ENCODE measurements at places on chromosomes 2 and 18.
A peak's percentile ranks its signal among the peaks of the same experiment; 100 is the strongest.

GRCh38 chr2:105781274-105781978 is 36.7 kb downstream of the NCK2 start:
- no peak for DNase-seq

- DNase-seq: no peak
These were observed 28.1 kb upstream of the FEZ2 start for GRCh38 chr2:36626071-36626470.

DNA sequence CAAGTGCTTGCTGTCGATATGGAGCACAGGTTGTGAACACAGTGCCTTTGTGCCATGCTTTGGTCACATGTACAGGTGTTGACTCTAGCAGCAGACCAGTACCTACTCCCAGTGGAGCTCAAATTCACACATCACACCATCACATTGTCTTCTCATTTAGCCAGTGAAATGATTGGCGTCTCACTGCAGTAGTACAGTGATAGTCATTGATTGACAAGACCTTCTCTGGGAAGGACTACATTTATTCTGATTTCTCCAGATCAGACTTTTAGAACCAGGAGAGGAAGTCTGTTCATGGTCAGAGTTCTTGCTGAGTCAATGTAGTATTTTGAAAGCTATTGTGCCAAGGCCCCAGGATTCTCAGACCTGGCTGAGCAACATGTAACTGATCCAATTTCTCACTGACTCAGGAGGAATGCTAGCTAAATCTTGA is 75.2 kb downstream of the FMNL2 start:
- peak; percentile 76 for DNase-seq

GRCh38 chr18:4789506-4789905 is 334.4 kb upstream of the DLGAP1 start:
- DNase-seq: no peak

DNA sequence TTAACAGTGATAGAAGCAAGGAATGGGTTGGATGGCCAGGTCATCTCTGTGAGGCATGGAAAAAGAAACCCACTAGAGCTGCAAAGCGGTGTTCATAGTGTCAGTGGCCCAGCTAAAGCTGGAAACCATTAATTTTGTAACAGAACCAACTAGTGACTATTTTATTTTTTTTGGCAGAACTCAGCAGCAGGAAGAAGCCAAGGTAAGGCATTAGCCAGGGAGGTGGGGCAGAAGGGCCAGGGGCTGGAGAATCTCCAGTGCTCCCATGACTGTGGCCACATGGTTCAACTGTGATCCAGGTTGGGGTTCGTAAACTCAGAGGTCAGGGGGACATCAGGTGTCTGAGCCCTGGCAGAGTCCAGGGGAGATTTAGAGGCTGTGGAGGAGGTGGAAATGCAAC is 25.9 kb upstream of the YES1 start:
- DNase-seq: no peak

- DNase-seq: peak; percentile 8
These were observed 54.9 kb downstream of the MAPRE2 start for GRCh38 chr18:35095983-35096676.

- peak; percentile 28 for DNase-seq
These were observed 57.9 kb upstream of the EPAS1 start for GRCh38 chr2:46239175-46239846.

GRCh38 chr2:61184263-61184662 is 22.3 kb downstream of the C2orf74 start:
- no peak for DNase-seq

GRCh38 chr18:7234091-7234490 is 3.2 kb downstream of the LRRC30 start:
- DNase-seq: no peak

DNA sequence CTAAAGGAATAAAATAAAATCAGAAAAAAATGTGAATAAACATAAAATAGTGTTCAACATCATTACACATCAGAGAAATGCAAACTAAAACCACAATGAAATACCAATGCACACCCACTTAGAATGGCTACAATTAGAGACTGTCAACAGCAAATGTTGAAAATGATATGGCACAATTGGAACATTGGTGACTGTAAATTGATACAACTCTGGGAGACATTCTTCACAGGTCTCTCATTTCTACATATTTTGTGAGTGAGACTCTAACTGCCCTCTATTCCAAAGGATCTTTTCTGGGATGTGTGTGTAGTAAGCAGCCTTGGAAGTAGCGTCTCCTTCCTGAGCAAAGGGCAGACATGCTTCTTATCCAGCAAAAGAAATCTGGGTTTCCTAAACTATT is 323.0 kb downstream of the FBXO15 start:
- no peak for DNase-seq

DNA sequence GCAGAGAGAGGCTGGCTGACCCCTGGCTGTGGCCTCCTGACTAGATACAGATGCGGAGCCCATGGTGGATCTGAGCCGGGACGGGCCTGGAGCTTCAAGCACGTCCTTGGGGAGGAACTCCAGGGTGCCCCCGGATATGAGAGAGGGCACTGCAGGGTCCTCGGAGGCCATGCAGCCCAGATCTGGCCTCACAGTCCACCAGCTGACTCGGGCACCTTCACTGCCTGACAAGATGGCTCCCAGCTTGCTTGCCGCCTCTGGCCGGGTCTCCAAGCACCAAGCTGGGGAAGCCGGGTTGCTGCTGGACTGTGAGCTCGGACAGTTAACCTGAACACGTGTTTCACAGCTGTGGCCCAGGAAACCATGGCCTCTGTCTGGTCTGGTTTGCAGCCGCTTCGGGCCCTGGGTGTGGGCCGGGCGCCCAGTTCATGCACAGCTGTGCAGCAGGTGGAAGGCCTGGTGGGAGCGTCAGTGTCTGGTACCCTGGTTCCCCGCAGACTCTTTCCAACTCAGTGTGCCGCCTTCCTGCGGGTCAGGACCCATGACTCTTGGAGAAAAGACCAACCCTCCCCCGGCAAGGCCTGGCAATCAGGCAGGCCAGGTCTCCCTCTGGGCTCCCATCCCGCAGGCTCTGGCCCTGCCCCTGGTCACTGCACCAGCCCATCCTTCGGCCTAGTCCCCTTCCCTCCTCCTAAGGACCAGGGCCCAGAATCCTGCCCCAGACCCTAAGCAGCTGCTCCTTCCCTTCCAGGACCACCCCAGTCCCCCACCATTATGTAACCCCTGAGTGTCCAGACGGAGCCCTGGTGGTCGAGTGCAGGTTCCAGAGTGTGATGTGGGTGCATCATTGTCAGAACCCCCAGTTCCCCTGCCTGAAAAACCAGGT is 74.6 kb upstream of the OTOS start:
- DNase-seq: no peak

- DNase-seq: no peak
These were observed 390.4 kb upstream of the RGPD4 start for GRCh38 chr2:107436281-107436680.

DNA sequence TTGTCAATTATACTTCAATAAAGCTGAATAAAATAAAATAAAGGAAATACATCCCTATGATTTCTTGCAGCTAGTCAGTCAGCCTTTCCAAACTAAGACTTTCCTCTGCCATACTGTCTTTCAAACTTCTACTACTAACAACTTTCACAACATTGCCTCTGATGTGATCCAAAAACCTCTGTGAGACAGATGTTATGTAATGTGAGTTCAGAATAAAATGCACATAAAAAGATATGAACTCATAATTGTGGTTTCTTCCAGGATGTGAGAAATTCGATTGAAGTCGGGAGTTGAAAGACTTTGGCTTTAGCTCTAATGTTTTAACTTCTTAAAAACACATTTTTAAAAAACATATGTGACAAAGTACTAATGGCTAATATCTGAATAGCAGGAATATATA is 98.7 kb downstream of the PIGN start:
- DNase-seq: no peak

- peak; percentile 13 for DNase-seq
These were observed 1.2 kb downstream of the IDH1 start for GRCh38 chr2:208253600-208254117.

DNA sequence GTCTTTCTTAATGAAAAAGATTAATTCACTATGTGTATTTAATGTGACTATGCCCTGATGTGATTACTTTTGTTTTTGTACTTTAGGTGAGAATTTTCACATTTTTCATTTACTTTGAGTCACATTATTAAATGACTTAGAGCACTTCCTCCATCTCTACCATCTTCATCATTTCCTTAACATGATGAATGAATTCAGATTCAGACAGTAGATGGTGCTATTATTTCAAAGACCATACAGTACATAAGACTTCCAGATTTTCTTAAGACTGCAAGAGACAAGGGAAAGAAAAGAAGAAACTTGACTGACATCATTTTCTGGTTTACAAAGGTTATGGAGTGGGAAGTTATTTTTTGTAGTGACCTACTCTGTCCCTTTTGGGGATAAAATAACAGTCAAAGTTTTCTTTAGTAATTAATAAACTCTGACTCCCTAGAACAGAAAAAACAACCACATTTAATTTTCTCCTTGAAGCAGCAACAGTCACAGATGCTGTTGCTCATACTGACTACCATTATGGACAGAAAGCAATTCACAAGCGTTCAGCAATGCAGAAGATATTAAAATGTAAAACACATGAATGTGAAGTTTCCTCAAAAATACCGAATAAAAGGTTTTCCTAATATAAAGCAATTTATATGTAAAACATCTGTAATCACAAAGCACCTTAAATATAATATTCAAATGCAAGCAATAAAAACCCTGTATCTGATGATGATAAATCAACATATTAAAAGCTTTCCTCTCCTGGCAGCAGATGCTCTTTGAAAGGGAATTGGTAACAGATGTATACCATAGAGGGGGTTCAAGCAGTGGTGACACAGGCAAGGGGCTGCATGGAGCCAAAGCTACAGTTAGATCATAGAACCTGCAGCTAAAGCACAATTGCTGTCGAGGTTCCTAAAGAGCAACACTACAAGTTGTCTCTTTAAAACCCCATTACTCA is 1010.9 kb upstream of the NXPH2 start:
- DNase-seq: peak; percentile 45

DNA sequence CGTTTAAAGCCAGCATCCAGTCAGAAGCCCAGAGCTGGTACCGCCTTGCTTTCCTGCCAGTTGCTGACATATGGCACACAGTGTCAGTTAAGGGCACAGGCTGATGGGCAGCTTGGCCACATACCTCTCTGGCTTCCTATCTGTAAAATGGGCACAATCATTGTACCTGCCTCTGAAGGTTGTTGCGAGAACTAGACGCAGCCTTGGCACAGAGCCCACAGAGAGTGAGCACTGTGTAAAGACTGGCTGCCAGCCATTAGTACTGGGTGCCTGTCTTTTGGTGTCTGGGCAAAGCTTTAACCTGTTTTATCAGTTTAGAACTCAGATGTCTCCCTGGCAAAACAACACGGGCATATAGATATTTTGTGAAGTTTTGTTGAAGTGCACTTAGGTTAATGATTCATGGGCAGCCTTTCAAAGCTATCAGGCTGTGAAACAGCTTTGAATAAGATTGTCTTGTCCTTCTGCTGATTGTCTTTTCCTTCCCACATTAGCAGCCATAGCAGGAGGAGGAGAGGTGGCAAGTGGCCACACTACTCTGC is 269.5 kb downstream of the NEDD4L start:
- peak; percentile 48 for DNase-seq

DNA sequence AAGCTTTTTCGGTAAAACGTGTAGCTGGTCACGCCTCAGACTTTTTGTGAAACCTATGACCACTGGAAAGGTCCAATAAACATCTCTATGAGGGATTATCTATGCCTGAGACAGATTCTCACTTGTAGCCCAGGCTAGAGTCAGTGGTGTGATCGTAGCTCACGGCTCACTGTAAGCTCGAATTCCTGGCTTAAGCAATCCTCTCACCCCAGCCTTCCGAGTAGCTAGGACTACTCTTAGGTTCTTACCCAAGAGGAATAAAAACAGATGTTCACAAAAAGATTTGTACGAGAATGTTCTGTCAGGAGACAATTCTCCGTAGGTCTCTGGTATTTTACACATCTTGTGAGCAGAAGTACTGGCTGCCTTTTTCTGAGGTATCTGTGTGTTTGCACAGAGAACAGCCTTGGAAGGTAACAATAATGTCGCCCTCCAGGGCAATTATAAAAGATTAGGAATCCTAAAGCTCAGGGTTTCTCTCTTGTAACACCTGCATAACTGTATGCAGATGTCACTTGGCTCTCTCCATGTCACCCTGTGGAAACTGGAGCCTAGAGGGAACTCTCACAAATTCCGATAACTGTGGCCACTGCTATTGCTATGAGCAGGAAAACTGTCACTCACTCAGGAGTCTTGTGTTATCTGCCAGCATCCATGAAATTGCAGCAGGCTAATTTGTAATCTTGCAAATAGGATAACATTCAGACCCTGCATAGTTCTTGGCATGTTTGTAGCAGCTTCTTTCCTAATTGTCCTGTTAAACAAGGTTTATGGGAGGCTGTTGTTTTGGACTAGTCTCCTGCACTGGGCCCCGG is 25.5 kb upstream of the RALBP1 start:
- no peak for DNase-seq

GRCh38 chr18:46297621-46298020 is 193.4 kb downstream of the HAUS1 start:
- DNase-seq: no peak

DNA sequence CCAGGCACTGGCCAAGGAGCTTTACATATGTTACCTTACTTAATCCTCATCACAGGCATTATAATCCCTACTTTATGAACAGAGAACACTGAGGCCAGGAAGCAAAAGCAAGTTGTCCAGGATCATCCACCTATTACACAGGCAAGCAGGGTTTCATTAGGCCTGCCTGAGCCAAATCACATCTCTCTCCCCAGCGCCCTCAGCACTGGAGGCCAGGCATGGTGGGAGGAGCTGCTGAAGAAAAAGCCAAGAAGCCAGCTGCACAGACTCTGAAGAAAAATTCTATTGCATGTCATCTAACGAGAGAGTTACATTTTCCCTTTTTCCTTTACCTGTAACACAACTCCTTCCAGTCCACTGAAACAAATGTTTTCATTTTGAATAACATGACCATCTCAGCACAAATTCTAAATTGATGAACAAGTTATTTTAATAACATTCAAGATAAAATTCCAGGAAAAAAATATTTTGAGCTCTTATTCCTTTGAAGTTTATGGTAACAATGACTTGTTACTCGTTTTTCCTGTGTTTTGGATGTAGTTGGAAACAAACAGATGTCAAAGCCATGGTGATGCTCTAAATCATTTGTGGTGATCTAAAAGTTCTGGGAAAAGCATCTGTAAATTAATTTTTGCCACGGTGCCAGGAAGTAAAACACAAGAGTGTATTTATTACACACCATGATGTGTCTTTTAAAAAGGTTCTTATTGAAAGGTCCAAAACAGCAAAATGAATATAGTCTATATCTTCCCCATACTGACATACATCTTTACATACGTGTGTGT is 139.0 kb upstream of the ITGB6 start:
- no peak for DNase-seq

- no peak for DNase-seq
These were observed 243.6 kb upstream of the CXCR4 start for GRCh38 chr2:136361521-136361920.

DNA sequence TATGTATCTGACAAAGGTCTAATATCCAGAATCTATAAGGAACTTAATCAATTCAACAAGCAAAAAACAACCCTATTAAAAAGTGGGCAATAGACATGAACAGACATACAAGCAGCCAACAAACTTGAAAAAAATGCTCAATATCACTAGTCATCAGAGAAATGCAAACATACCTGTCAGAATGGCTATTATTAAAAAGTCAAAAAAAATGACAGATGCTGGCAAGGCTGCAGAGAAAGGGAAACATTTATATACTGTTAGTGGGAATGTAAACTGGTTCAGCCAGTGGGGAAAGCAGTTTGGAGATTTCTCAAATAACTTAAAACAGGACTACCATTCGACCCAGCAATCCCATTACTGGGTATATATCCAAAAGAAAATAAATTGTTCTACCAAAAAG is 21.6 kb downstream of the SESTD1 start:
- no peak for DNase-seq

All from kidney tubule cell (primary cell).